ENCODE measurements at places on chromosomes 13 and 19.

DNA sequence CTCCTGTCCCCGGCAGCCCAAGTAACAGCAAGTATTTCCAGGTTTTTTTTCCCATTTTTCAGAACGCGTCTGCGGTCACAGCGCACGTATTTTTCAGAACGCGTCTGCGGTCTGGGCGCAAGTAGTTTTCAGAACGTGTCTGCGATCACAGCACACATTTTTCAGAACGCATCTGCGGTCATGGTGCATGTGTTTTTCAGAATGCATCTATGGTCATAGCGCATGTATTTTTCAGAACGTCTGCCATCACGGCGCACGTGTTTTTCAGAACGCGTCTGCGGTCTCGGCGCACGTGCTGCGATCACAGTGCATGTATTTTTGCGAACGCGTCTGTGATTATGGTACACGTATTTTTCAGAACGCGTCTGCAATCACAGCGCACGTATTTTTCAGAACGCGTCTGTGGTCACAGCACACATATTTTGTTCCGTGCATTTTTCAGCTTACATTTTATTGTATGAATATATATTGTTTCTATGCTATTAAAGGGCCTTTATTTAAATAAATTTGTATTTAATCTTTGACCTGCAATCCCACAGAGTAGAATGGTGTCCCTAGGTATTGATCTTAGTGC is 19.7 kb downstream of the ATP4B start:
- no peak for DNase-seq

DNA sequence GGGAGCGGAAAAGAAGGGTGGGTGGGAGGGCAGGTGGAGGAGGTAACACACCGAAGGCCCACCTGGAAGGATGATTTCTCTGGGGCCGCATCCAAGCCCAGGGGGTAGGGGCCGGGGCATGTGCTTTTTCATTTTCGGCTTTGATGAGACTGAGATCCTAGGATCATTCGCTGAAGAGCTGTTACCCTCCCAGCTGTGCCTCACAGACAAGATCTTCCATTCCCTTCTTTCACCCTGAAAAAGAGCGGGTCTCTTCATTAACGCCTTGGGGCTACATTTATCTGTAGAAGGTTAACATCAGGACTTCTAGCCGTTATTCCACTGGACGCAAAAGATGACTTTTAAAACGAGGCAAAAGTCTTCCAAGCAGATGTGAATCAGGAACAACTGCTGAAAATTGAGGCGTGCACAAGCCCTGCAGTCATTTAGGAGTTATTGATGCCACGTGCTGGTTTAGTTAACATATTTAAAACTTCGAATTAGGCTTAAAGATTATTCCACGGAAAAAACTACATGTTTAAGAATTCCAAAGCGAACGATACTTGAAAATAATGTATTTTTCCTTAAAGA is 1.1 kb downstream of the LMO7 start:
- DNase-seq: no peak

GRCh38 chr19:47726467-47726866 is 13.2 kb downstream of the EHD2 start:
- DNase-seq: no peak

GRCh38 chr19:39212375-39212742 is 8.3 kb upstream of the SYCN start:
- DNase-seq: peak; percentile 66

DNA sequence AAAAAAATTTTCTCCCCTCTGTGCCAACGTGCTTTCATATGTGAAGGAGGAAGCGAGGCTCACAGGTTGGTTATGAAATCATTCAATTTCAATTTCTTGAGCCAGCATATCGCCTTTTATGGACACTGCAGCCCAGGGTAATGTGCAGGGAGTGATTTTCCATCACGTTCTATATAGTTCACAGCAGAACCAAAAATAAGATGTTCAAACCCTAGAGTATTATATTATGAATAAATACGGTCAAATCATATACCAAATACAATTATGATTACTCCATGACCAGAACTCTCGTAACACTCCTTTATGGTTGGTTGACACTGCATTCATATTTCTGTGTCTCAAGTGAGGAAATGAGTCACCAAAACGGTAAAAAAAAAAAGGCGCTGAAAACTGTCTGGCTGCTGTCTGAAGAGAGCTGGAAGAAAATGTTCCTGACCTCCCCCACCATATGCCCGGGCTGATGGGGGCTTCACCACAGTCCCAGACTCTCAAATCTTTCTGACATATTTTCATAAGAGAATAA is 75.8 kb upstream of the UBAC2 start:
- DNase-seq: peak; percentile 82

DNA sequence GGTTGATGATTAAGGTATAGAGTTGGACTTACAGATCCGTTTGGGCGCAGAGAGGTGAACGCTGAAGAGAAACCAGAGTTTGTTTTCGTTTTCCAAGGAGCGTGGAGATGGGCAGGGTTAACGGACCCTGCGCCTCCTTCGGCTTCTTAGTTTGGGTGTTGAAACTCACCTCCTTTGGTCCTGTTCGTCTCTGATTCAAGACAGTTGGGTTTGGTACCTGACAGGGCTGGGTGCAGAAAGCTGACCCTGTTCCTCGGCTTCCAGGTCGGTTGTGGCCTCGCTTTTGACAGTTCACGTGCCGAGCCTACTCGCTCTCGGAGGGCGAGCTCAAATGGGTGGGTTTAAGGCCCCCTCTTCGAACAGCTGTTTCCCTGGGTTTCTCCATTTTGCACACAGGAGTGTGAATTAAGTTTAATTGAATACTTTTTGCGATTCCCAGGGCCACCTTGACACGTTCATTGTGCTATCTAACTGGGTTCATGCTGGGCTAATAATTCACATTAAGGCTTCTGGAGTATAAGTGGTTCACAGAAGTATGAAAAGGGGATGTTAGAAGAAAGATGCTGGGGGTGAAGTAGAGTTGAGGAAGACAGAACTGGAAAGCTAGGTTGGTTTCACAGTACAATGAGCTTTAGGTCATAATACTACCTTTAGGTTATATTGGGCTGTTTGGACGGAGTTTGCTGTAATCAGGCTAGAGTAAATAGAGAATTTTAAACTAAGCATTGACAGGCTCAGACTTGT is 638 bp downstream of the USPL1 start:
- no peak for DNase-seq

GRCh38 chr13:29081036-29081435 is 260.9 kb downstream of the MTUS2 start:
- peak; percentile 18 for DNase-seq

DNA sequence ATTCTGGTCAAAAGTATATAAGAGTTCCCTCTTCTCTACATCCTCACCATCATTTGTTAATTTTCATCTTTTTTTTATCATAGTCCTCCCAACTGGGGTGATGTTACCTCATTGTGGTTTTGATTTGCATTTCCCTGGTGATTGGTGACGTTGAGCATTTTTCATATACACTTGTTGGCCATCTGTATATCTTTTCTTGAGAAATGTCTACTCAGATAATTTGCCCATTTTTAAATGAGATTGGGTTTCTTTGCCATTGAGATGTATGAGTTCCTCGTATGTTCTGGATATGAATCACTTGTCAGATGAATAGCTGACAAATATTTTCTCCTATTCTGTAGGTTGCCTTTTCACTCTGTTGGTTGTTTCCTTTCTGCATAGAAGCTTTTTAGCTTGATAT is 2.4 kb downstream of the CD33 start:
- peak; percentile 21 for DNase-seq

DNA sequence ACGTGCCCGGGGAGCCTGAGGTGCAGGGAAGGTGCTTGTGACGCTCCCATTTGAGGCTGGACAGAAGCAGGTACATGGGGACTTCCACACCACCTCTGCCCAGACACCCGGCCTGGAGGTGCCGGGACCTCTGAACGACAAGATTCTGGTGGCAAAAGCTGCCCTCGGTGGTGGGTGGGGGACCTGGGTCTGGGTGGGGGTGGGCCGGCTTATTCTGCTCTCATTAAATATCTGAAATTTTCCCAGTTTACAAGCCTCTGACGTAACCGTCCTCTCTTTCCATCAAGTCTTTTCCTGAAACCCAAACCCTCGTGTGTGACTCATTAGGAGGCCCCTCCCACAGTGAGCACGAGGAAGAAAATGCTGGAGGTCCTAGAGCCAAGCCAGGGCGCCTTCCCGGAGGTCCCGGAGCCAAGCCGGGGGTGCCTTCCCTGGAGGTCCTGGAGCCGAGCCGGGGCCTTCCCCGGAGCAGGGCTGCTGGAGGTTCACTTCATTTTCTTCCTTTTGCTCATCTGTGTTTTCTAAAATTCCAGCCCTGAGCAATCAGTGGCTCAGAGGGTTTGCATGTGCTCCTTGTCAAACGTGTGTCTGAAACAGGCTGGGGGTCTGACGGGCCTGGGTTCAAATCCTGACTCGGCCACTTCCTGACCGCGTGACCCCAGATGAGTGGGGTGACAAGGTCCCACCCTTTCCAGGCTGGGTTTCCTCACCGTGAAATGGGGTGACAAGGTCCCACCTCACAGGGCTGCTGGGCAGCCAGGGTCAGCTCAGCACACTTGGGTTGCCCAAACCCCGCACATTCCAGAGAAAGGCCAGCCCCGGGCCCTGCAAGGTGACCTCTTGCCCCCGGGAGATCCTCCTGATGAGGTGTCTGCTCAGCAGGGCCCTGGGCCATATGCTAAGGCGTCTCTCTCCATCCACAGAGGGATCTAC is 10.0 kb downstream of the CFD start:
- no peak for DNase-seq

GRCh38 chr13:21465710-21466160 is 6.6 kb upstream of the ZDHHC20 start:
- no peak for DNase-seq

GRCh38 chr19:4969772-4970531 is 1.0 kb downstream of the KDM4B start:
- DNase-seq: peak; percentile 26

- DNase-seq: no peak
These were observed 17.0 kb downstream of the ILF3 start for GRCh38 chr19:10670876-10671804.

- DNase-seq: no peak
These were observed 178.8 kb downstream of the KCTD12 start for GRCh38 chr13:76707360-76707759.

- DNase-seq: peak; percentile 64
These were observed 524 bp downstream of the NAA16 start for GRCh38 chr13:41311406-41312175.

GRCh38 chr19:30712431-30713337 is 340.5 kb downstream of the ZNF536 start:
- DNase-seq: no peak

DNA sequence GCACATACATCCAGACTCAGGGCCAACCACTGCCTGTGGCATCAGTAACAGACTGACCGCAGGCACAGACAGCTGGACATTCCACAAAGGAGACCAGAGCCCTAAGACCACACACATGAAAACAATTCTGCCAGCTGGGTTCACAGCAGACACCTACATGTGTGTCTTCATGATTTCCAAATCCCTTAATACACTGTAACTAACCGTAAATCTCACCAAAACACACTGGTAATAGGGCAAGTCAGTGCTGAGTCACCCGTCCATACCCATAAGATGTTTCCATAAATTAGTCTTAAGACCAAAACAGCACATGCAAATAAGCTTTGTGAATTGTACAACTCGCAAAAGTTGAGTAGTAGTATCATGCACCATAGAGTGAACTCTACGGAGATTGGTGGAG is 65.4 kb downstream of the TUBGCP3 start:
- DNase-seq: no peak

DNA sequence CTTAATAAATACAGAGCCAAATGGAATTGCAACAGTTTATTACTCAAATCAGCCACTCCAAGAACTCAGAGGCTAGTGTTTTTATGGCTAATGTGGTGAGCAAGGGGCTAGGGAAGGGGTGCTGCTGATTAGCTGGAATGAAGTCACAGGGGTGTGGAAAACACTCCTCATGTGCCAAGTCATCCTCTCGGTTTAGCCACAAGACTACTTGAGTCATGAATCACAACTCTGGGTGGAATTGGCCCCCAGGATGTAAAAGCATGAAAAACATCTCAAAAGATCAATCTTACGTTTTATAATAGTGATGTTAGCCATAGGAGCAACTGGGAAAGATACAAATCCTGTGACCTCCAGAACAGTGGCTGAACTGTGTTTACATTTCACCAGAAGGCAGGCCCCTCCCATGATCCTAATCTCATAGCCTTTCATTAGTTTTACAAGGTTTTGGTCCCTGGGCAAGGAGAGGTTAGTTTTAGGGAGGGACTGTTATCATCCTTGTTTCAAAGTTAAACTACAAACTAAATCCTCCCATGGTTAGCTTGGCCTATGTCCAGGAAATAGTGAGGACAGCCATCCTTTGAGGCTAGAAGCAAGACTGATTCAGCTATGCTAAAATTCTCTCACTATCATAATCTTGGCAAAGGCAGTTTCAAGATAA is 2020.1 kb upstream of the PCDH20 start:
- peak; percentile 0 for DNase-seq

DNA sequence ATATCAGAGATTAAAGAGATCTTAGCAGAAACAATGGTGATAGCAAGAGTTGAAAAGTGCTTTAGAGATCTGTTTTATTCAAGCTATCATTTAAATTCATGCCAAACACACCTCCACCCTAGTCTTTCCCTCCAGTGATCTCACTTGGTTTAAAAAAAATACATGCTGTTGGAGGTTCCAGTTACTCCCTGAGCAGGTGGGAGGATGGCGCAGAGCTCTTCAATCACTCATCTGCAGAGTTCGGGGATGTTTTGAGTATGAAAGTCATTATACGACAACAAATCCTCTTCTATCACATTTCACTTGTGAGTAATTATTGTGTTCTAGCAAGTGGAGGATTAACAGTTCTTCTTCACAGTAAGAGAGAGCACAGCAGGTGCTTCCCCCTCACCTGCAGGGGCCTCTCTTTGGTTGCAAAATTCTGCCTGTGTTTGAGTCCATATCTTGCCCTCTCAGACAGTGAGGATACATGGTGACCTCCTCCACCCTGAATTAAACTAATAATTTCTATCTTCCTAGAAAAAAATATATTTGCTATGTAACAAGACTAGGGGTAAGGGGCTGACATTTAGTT is 376.7 kb downstream of the LIG4 start:
- DNase-seq: no peak

- no peak for DNase-seq
These were observed 86.7 kb downstream of the ZAR1L start for GRCh38 chr13:32228330-32229041.

All from activated CD4-positive, alpha-beta T cell treated with anti-CD3 and anti-CD28 coated beads, Interleukin-10, Interleukin-2, amounts not matched to agents 100 ng/mL and 50 ng/mL, durations not matched to agents 16 hours and 8 hours (primary cell).